ENCODE measurements at places on chromosomes 11 and 22.

DNA sequence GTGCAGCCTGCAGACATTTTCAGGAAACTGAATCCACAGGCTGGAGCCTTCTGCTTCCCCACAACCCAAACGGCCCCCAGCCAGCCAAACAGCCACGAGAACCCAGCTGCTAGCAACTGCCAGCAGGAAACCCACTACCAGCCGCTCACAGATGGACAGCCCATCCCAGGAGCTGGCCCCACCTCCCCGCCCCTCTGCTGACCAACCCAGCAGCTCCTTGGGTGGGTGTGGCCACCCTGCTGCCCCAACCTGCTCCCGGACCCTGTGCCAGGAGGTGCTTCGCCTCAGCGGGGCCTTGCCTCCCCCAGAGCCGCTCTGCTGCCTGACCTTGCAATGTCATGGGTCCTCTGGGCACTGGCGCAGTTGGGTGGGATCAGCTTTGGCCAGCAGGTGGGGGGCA is 8.2 kb upstream of the CCDC188 start:
- no peak for DNase-seq

DNA sequence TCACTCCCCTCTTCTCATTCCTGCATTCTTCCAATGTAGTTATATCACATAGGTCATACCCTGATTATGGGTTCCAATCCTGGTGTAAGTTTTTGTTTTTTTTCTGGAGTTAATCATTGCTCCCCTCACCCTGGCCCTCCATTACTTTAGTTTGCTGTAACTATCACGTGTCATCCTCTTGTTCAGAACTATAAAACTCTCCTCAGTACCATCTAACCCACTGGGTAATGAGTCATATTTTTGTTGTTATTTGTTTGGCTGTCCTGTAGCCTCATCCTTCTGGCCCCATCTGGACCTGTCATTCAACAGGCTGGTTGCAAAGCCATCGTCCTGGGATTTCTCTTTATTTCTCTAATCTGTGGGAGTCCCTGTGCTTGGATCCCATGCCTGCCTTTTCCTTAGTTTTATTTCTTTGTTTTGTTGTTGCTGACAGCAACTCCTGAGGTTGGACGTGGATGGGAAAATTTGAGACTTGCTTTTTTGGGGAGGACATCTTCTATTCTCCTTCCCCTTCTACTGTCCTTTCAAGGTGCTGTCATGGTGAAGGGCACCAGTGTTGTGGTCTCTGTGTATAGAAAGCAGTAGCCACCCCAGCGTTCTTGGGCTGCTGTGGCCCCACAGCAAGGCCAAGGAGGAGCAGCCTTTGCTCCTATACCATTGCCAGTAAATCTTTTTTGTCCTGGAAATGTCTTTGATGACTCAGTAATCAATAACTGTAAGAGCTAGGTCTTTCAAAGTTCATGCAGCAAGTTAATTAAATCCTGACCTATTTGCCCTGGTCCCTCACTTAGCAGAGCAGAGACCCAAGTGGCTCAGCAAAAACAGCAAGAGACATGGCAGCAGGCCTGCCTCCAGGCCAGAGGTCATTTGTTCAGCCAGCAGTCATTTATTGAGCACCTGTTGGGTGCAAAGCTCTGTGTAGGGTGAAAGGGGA is 82.5 kb downstream of the C22orf31 start:
- DNase-seq, result no peak

DNA sequence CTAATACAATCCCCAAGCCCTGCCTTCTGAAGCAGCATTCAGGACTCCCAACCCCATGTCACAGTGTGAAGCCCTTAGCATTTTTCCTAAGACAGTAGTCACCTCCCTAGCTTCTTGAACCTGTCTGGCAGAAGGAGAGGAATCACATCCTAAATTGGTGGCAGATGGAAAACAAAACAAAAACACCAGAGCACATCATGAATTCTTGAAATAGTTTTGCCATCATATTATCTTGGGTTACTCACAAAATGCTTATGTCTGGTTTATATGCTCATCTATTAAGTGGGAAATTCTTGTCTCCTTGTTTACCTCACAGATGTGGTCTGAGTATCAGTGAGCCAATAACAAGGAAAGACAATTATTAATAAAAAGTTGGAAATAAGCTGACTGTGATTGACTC is 15.3 kb downstream of the OR51M1 start:
- no peak for DNase-seq

DNA sequence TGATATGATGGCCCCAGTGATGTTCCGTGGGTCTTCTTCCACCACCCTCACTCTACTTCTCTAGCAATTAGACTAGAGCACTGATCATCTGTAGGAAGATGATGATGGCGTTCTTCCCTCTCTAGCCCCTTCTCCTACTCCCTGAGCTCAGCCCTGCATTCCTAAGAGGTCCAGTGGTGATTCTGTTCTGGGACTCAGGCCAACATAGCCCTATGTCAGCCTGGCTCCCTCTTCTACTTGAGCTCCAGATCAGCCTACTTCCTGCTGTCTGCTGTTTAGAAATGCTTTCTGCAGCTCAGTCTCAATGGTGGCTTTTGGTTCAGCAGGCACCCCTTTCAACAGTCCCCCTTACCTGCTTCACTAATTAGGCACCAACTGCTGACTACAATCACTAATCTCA is 86.1 kb upstream of the ZBED5 start:
- DNase-seq, result no peak

- DNase-seq, result no peak
Observed at GRCh38 chr22:39546889-39547586, 14.5 kb upstream of the RPS19BP1 start.

- no peak for DNase-seq
Observed at GRCh38 chr11:71170624-71171423, 81.6 kb downstream of the SHANK2 start.

DNA sequence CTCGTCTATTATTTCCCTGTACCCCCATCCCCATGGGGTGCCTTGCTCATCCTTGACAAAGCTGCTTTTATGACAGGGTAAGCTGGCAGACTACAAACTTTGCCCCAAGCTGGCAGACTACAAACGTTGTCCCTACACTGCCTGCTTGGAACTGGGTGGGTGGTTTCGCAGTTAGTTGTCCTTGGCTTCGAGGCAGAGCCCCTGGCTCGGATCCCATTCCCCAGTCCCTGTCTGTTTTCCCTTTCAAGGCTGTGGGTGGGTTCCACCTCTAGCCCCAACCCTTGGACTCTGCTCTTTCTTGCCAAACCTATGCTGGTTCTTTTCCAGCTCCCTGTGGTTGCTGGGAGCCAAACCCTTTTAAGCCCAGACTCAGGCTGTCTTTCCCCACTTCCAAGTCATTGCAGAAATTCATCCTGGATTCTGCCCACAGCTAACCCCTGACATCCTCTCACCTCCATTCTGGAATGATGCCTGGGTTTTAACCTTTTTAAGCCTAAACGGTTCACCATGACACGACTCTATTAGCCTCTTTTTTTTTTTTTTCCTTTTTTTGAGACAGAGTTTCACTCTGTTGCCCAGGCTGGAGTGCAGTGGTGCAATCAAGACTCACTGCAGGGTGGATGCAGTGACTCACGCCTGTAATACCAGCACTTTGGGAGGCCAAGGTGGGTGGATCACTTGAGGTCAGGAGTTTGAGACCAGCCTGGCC is 9.2 kb upstream of the RBM14 start:
- no peak for DNase-seq

GRCh38 chr11:36065436-36065835 is 121.6 kb downstream of the LDLRAD3 start:
- DNase-seq, result no peak

- no peak for DNase-seq
Observed at GRCh38 chr11:30837252-30837651, 251.1 kb upstream of the MPPED2 start.

DNA sequence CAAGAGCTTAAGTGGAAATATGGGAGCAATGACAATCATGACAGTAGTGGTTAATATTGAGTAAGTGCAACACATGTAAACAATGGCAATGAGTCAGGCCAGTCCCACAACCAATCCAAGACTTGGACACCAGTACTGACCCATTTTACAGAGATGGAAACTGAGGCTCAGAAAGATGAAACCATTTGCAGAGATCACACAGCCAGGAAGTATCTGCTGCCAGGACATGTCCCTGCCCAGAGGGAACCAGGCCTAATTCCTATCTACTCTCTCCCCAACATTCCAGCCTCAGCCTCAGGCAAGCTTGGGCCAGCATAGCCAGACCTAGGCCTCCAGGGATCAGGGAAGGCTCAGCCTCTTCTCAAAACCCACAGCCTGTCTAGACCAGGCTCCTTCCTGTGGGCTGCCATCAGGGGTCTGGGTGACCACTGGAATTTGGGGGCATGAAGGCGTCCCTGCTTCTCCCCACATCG is 395.1 kb downstream of the MN1 start:
- no peak for DNase-seq

GRCh38 chr11:34924714-34925113 is 8.3 kb downstream of the PDHX start:
- DNase-seq, result no peak

GRCh38 chr11:120064341-120064740 is 73.6 kb downstream of the TRIM29 start:
- no peak for DNase-seq

DNA sequence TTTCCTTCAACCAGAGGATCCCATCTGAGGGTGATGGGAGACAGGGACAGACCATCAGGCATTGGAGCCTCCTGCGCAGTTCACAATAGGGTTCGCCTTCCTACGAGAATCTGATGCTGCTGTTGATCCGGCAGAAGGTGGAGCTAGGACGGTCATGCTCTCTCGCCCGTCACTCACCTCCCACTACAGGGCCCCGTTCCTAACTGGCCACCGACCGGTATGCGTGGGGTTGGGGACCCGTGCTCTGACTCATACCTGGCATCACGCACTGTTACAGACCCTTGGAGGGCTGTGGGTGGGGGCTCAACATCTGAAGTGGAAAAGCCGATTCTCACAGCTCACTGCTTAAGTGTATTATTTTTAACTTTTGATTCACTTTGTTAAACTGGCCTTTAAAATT is 402.3 kb downstream of the BRD1 start:
- DNase-seq, result no peak

DNA sequence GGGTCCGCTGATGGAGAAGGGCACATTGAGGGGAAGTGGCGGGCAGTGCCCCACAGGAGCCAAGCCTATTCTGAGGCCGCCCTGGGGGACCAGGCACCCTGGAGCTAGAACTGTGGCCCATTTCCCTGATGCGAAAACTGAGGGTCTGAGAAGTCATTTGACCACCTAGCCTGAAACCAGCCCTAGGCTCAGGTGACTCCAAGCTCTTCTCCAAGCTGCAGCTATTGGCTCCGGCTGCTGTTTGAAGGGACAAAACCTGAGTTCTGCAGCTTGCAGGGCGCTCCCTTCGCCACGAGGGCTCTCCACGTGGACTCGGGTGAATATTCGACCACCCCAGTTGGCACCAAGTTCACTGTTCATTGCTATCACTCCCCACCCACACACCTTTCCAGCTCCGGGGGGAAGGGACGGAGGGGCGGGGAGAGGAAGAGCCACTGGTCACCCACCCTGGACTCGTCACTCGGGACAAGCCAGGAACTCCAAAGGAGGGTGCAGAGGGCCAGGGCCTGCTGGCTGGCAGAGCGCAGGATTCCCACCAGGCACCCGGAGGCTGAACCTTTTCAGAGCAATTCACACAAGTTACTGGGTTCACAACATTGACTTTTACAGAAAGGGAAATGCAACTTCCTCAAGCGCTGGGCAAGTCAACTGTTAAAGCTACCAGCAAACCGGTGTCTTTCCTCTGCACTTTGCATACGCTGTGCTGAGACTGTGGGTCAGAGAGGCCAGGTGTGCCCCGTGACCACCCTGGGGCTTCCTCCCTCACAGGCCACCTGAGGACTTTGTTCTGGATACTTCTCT is 1.1 kb upstream of the RAC2 start:
- DNase-seq, result peak; percentile 50

DNA sequence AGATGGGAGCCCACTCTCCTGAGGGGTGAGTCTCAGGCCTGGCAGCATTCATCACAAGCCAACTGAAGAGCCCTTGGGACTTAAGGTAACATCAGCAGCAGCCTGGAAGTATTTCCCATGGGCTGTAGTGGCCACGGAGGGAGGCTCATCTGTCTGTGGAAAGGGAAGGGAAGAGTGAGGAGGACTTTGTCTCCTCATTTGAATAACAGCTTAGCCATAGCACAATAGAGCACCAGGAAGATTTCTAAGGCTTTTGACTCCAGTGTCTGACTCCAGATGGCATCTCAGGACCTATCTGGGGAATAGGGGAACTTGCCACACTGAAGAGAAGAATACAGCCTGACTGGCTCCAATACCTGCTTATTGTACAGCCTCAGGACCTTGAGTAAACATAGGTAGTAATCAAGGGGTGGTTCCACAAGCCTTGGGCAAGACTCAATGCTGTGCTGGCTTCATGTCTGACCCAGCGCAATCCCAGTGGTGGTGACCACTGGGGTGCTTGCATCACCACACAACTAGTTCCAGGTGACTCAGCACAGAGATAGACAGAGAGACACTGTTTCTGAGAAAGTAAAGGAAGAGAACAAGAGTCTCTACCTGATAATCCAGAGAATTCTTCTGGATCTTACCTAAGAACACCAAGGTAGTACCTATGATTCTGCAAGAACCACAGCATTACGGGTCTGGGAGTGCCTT is 510.5 kb upstream of the CCDC179 start:
- no peak for DNase-seq

- DNase-seq, result no peak
Observed at GRCh38 chr11:15558513-15559181, 443.9 kb downstream of the INSC start.

DNA sequence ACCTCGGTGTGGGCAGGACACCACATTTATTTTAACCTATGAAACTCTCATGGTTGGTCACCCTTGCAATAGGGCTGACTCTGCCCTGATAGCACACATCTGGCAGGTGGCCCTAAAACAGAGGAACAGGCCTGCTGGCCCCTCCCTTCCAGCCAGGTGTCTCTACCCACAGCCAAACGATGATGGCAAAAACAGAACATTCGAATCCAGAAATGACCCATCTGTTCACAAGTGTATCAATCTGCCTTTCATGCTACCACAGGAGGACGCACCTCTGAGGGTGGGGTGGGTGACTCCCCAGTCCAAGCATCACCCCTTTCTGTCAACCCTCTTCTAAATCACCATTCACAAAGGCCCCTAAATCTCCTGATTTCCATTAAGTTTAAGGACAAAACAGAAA is 118.1 kb downstream of the ETS1 start:
- DNase-seq, result peak; percentile 50

DNA sequence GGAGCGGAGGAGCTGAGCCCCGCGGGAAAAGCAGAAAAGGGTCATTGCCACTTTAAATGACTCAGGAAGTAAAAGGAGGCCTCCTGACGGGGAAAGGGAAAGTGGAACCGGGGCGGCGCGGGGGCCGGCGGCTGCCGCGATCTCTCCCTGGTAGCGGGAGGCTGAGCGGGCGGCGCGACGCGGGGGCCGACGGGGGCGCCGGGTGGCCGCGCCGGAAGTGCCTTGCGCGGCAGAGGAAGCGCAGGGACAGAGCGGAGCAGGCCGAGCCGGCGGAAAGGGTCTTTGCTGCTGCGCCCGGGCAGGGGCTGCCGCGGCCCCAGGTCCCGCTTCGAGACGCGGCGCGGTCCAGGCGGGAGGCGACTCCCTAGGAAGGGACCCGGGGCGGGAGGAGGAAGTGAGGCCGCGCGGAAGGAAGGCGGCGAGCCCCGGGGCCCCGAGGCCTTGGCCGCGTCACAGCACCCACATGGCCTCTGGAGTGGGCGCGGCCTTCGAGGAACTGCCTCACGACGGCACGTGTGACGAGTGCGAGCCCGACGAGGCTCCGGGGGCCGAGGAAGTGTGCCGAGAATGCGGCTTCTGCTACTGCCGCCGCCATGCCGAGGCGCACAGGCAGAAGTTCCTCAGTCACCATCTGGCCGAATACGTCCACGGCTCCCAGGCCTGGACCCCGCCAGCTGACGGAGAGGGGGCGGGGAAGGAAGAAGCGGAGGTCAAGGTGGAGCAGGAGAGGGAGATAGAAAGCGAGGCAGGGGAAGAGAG is at the start of gene TRIM44:
Gene TRIM44, plus strand, starts transcription at position 127 of the 759 bp plus-strand sequence. Its CDS starts 337 bp downstream, at position 464.
- DNase-seq, result peak; percentile 83

GRCh38 chr22:26134654-26135330 is 34.5 kb upstream of the SEZ6L start:
- DNase-seq, result no peak
